ENCODE measurements at places on chromosomes 2 and 18.

- DNase-seq: peak; percentile 87
These were observed 178.9 kb upstream of the SERPINE2 start for GRCh38 chr2:224217962-224218347.

DNA sequence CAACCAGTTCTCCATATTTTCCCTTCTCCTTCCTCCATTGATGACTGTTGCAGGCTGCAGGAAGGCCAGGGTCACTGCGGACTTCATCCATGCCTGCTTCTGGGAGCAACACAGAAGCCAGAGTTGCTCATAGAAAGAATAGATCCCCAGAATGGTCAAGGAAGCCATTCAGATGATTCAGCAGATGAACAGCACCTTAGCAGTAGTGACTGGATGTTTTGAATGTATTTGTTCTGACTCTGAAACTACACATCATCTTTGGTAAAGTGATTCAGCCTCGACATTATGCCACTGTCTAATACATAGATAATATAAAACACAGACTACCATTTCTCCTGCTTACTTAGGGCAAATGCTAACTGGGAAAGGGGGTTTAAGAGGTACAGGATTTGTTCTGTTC is 411.6 kb downstream of the RND3 start:
- DNase-seq: peak; percentile 46

GRCh38 chr18:35524226-35524625 is 26.5 kb upstream of the INO80C start:
- peak; percentile 96 for DNase-seq

GRCh38 chr2:70553334-70553583 is 367 bp downstream of the TGFA start:
- no peak for DNase-seq

GRCh38 chr2:235445116-235445515 is 48.7 kb upstream of the AGAP1 start:
- no peak for DNase-seq

DNA sequence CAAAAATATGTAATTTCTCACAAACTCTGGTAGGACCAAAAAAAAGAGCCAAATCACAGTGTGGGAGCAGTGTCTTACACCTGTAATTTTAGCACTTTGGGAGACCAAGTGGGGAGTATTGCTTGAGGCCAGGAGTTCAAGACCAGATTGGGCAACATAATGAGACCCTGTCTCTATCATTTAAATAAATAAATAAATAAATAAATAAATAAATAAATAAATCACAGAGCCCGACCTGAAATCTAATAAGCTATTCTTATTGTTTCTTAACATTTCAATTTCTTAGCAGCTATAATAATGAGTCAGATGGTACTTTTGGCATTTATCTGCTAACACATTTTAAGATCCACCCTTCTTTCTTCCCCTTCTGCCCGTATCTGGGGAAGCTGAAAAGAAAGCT is 1229.6 kb downstream of the SUCLG1 start:
- no peak for DNase-seq

- peak; percentile 94 for DNase-seq
These were observed 31.2 kb downstream of the GULP1 start for GRCh38 chr2:188322569-188323551.

DNA sequence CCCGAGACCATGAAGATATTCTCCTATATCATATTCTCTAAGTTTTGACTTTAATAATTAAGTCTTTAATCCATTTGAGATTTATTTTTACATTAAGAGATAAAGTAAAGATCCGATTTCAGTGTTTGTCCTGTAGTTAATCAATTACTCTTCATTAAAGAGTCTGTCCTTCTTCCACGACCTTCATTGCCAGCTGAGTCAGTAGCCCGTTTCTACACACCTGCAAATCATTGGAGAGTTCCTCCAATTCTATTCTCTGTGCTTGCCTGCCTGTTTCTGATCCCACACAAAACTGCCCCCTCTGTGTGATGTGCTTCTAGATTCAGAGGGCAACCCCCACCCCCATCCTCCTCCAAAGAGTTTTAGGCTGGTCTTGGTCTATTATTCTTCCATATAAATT is 119.2 kb downstream of the KCNF1 start:
- no peak for DNase-seq

DNA sequence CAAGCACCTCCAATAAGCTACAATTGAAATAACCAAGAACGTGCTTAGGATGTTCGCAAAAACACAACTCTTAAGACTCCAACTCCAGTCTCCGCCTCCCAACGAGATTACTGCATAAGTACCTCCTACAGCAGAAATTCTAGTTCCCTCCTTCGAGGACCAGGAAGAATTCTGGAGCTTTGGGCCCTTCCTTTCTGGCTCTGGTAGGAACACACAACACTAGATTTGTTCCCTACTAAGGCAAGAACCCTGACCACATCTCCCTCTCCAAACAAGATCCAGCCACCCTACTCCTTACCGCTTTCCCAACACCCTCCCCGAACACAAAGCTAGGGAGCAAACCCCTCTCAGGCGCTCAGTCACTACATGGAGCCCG is 721 bp downstream of the ADAM17 start:
- peak; percentile 95 for DNase-seq

- DNase-seq: peak; percentile 63
These were observed 1.2 kb downstream of the FN1 start for GRCh38 chr2:215434447-215435279.

Measured in choroid plexus epithelial cell (primary cell).